Stimulated activated CD4-positive, alpha-beta T cell treated with anti-CD3 and anti-CD28 coated beads, Interleukin-4, amount 100 ng/mL, for 4 hours (primary cell): ENCODE measurements at places on chromosomes 1 and 21.

DNA sequence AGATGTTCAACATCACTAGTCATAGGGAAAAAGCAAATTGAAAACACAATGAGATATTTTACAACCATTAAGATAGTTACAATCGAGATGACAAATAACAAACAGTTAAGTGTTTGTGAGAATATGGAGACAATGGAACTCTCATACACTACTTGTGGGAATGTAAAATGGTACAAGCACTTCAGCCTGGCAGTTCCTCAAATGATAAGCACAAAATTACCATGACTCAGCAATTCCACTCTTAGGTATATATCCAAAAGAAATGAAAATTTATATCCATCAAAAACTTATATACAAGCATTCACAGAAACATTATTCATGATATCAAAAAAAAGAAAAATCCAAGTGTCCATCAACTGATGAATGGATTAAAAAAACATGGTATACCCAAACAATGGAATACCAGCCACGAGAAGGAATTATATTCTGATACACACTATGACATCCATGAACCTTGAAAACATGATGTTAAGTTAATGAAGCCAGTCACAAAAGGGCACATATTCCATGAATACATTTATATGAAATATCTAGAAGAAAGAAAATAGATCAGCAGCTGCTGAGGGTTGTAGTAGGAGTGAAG is 76.4 kb downstream of the EVI5 start:
- no peak for DNase-seq

DNA sequence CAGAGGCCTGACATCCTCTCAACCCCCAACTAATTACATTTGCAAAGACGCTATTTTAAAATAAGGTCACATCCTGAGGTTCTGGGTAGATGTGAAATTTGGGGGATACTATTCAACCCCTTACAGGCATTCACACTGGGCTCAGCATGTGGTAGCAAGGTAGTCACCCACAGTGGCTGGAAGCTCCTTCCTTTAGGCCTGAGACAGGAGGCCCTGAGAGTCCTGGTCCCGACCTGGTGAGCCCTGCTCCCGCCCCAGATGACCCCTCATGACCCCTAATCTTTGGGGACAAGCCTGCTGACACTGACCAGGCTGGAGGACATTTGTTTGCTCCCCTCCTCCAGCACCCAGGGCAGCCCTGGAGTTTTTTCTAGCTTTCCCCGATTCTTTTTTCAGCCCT is 225.9 kb downstream of the DYRK1A start:
- no peak for DNase-seq

DNA sequence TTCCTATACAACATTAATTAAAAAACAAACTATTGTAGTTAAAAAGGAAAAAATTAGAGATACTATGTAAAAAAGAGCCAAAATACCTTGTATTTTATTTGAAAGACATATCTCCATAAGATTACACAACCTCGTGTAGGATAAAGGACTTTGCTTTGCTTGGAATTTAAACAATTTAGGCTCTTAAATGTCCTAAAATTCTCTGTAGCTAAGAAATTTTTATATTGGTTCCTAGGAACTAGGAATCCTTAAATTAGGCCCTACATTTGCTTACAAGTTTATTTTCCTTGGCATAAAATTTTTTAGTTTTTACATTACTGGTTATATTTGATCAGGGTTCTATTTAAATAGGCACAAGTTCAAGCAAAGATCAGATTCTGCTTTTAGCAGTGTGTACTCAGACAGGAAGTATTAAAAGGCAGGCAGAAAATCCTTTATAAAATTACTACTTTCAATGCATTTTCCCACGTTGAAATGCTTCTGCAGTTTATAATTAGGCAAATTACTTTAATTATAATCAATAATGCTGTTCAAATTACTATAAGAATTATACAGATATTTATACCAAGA is 3.4 kb upstream of the ANGPTL3 start:
- DNase-seq: no peak

- DNase-seq: no peak
These were observed 90.5 kb downstream of the GDAP2 start for GRCh38 chr1:117838911-117839310.

GRCh38 chr21:39346671-39347331 is 2.1 kb downstream of the HMGN1 start:
- no peak for DNase-seq
